G401 (cell line): ENCODE measurements at places on chromosomes 6 and 20.

DNA sequence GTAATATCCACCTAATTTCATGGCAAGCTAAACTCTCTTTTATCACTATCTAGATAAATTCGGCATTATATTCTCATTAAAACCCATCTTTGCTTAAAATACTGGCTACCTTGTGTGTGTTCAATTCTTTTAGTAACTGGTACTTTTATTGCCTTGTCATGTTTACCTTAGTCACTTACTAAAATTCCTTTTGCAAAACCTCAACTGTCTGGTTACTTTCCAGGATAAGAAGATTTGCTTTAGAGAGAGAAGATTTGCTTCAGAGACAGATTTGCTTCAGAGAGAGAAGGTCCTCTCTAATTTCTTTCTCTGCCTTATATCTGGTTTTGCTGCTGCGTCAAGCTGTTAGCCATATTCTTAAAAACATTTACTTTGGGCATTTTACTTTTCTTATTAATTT lies 151.5 kb upstream of the MLIP start:
- no peak for DNase-seq

DNA sequence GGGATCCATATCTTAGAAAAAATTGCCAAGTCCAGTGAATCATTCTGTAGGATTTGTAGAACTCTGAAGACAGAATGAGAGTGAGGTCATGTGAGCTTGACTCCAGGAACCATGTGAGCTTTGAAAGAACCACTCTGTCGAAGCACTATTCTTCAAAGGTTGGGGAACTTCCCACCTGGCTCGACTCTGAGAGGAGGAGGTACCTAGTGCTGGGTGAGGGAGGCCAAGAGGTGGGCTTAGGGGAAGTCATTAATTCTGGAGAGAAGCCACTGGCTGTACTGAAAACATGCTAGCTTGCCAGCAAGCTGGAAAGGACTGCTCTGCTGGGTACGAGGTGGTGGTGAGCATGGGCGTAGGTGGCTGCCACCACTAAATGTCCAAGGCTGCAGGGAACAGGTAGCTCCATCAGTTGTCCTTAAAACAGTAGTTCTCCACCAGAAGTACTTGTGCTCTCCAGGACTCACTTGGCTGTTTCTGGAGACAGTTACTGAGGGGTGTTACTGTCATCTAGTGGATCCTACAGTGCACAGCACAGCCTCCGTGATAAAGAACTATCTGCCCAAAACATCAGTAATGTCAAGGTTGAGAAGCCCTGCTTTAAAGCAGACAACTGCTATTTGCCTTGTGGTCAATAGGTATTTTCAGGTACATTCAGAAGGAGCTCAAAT lies 34.7 kb upstream of the SYNJ2 start:
- peak; percentile 52 for DNase-seq

GRCh38 chr6:81683912-81684311 lies 68.6 kb downstream of the TENT5A start:
- no peak for DNase-seq

DNA sequence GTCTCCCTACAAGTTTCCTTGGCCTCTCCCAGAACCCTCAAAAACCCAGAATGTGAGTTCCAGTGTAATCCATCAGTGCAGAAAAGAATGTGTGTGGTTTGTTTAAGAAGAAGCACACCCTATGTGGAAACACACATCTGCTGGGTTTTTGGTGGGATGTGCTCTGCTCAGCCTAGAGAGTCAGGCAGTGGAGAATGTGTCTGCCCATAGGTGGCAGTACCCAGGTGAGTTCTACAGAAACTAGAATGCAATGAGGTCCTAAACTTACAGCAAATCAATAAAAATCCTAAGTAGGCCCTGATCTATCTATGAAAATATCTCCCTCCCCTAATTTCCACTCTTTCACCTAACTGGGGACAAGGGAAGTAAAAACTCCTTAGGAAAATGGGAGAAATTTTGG lies 437.3 kb downstream of the DHX35 start:
- no peak for DNase-seq

- DNase-seq = no peak
Measured at GRCh38 chr6:49546331-49546730, 4.1 kb upstream of the C6orf141 start.

DNA sequence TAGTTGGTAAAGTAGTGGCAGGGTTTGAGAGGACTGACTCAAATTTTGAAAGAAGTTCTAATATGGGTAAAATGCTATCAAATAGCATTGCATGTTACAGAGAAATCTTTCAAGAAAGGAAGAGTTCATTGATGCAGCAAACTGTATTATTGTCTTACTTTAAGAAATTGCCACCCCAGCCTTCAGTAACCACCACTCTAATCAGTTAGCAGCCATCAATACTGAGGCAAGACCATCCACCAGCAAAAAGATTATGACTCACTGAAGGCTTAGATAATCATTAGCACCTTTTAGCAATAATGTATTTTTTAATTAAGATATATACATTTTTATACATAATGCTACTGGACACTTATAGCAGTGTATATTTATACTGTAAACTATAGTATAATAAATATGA lies 138.9 kb downstream of the CDK19 start:
- no peak for DNase-seq

GRCh38 chr20:58277107-58277506 lies 32.4 kb upstream of the RAB22A start:
- DNase-seq = no peak

DNA sequence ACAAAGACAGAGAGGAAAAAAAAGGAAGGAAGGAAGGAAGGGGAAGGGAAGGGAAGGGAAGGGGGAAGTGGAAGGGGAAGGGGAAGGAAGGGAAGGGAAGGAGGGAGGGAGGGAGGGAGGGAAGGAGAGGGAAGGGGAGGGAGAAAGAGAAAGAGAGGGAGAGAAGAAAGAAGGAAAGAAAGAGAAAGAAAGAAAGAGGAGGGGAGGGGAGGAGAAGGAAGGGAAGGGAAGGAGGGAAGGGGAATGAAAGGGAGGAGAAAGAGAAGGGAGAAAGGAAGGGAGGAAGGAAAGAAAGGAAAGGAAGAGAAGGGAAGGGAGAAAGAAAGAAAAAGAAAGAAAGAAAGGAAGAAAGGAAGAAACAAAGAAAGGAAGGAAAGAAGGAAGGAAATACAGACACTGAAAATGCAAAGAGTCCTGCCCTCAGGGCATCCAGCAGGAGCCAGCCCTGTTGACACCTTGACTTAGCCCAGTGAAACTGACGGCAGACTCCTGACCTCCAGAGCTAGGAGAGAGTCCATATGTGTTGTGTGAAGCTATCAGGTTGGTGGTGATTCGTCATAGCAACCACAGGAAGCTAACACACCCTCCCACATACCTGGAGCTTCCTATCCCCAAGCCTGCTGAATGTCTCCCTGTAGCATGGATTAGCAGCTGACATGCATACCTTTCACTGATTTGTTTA lies 58.7 kb upstream of the SULF2 start:
- no peak for DNase-seq

- no peak for DNase-seq
Measured at GRCh38 chr6:12480379-12480778, 190.2 kb downstream of the EDN1 start.

DNA sequence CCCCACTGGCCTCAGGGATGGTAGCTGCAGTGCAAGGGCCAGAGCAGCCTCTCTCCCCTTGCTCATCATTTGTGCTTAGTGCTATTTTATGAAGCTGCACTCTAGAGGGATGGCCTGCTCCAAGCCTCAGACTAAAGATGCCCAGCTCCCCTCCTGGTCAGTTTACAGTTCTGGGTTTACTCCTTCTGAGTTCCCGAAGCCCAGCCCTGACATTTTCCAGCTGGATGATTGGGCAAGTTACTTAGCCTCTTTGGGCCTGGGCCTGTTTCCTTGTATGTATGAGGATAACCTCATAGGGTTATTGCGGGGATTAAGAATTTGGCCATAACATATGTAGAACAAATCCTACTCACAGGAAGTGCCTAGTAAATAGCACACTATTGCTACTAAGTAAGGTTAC lies 31.8 kb upstream of the EMILIN3 start:
- no peak for DNase-seq

- DNase-seq = no peak
Measured at GRCh38 chr6:56230976-56231566, 16.3 kb downstream of the COL21A1 start.

- no peak for DNase-seq
Measured at GRCh38 chr20:44698351-44698750, 16.8 kb upstream of the CCN5 start.

DNA sequence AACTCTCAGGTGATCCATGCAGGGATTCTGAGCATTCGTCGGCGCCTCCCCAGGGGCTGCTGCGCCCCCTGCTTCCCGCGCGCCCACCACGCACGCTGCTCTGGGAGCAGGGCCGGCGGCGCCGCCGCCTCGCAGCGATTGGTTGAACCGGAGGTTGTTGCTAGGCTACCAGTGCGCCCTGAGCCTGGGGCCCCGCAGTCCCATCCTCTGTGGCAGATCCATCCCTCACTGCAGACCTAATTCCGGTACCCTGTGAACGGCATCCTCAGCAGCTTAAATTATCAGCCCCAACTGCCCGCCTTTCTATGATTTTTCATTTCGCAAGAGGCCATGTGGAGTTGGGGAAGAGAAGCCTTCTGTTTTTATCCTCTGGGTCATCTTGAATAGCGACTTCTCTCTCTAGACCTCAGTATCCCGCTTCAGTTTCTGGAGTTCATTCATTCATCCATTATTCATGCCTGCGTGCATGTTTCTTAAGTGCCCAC lies 15.4 kb downstream of the PNPLA1 start:
- peak; percentile 57 for DNase-seq
